Esophagus squamous epithelium (tissue), 5 donors: ENCODE measurements at places on chromosomes 2 and 18.

GRCh38 chr2:54704688-54705605, 18.5 kb upstream of the EML6 start:
- no peak for DNase-seq

DNA sequence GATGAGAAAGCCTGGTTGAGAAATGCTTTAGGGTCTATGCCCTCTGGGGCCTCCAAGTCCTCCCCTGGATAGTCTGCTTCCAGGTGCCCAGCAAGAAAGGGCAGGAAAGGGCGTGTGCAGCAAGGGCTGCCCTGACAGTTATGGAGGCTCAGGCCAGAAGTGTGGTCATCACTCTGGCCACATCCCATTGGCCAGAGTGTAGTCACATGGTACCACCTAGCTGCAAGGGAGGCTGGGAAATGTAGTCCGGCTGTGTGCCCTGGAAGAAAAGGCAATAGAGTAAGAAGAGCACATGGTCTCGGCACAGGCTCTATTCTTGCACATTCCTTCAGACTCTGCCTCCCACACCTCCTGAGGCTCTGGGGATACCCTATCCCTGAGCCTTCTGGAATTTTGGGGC, 35.7 kb downstream of the ODC1 start:
- DNase-seq, result no peak

DNA sequence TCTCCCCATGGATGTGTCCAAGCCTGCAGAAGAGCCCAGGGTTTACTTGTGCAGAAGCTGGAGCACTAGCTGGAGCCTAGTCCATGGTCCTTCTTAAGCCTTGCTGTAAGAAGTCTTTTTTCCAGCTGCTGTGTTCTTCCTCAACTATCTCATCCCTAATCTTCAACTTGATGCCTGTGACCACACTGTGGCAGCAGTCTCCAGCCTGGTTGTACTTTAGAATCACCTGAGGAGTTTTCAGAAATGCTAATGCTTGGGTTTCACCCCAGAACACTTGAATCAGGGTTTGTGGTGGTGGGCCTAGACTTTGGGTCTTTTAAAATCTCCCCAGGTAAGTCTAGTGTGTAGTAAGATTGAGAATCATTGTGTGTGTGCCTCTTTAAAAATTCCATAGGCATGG, 173.6 kb downstream of the ADCYAP1 start:
- no peak for DNase-seq

DNA sequence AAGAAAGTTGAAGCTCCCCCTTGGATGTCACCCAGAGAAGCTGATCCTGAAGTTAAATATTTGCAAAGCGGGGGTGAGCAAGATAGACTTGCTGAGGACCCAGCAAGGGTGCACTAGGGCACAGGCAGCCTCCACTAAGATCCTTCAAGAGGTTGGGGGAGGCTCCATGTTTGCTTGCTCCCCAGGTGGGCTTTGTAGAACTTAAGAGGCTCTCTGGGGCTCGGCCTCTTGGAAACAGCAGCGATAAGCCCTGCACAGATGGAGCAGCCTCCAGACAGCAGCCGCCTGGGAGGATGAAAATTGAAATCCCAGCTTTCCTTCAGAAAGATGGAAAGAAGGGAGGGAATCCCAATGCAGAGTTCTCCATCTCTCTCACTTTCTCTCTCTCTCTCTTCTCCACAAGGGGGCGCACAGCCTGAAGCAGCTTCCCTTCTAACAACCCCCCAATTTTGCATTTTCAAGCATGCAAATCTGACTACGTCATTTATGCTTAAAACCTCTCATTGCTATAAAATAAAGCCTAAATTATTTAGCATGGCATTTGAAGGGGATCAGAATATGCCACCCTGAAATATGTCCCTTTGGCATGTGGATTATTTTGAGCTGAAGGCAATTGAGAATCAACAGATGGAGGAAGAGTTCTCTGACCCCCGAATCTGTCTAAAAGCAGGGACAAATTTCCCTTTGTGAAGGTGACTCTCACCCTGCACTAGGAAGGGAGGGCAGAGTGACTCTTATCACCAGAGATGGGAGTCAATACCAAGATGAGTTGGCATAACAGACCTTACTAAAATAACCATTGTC, 185.7 kb upstream of the KLHL29 start:
- DNase-seq, result no peak

DNA sequence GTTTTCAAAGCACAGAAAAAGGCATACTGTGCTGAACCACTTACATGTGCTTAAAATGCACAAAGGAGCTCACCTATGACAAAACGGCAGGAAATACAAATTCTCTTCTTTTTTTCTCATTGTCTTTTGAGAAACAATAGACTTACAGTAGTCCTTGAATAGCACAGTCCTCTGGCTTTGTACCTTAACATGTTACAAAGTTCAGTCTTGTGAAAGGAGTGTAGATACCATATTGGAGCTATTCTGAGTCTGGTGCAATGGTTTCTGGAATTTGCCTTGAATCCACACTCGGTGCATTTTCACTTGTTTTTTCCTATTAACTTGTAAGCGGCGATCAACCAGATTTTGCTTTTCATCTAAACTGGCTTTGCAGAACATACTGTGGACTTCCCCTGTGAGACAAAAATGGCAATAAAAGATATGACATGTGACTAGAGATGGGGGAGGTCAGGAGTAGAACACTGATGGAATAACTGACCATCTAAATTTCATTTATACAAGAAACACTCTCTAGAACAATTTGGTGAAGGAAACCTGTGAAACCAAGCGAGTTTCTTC, 109.7 kb downstream of the METTL8 start:
- DNase-seq, result no peak

- no peak for DNase-seq
Observed at GRCh38 chr18:42564761-42565160, 550.7 kb downstream of the RIT2 start.
